RPMI7951 (cell line): ENCODE measurements at places on chromosomes 16 and 17.
A peak's percentile ranks its signal among the peaks of the same experiment; 100 is the strongest.

GRCh38 chr16:67246756-67247191 lies 507 bp downstream of the FHOD1 start:
- no peak for DNase-seq

- DNase-seq, result no peak
Measured at GRCh38 chr16:55003916-55004315, 73.3 kb downstream of the IRX5 start.

GRCh38 chr17:9026741-9027140 lies 5.4 kb downstream of the NTN1 start:
- no peak for DNase-seq

- peak; percentile 66 for DNase-seq
Measured at GRCh38 chr16:82229800-82230619, 60.0 kb upstream of the MPHOSPH6 start.
